Colonic mucosa (tissue), 4 donors: ENCODE measurements at places on chromosomes 2 and 18.

GRCh38 chr2:107809835-107810234 lies 16.9 kb upstream of the RGPD4 start:
- DNase-seq, result no peak

GRCh38 chr2:85736456-85737355 lies 17.1 kb upstream of the ATOH8 start:
- no peak for DNase-seq

DNA sequence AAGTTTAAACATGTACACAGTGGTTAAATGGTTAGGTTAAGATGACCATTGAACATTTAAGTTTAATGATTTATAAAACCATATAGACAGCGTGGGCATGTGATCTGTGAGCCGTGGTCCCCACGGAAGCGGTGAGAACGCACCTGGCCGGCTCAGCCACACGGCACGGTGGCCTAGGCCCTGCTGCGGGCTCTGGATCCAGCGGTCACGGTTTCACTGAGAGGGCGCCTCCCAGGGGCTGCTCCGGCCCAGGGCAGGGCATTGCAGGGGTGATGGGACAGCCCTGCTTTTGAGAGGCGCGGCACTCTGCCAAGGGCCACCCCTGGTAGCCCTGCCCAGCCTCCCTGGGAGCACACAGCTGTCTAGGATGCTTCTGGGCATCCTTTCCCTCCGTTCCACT lies 124.9 kb downstream of the RGPD3 start:
- DNase-seq, result peak; percentile 27

- no peak for DNase-seq
Measured at GRCh38 chr2:219612577-219613286, 14.7 kb upstream of the SLC4A3 start.

DNA sequence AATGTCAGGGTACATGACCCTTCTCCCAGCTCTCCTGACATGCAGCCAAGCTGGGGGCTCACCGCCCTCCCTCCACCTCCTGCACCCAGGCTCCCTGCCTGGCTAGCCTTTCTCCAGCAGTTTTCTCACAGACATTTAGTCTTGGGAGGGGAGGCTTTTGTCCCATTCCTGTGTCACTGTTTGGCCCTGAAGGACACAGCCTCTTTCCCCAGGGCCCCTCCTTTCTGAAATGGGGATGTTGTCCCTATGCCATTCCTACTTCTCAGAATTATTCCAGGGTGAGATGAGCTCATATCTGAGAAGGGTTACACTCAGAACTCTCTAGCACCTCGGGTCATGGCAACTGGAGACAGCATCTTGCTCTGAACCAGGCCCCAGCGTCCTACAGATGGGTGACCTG lies 47.3 kb upstream of the MRPL33 start:
- no peak for DNase-seq

- peak; percentile 55 for DNase-seq
Measured at GRCh38 chr2:60439219-60439974, 114.1 kb downstream of the BCL11A start.

- no peak for DNase-seq
Measured at GRCh38 chr18:65606551-65607130, 144.2 kb upstream of the CDH7 start.

GRCh38 chr2:172597176-172597842 lies 41.4 kb downstream of the PDK1 start:
- DNase-seq, result no peak

DNA sequence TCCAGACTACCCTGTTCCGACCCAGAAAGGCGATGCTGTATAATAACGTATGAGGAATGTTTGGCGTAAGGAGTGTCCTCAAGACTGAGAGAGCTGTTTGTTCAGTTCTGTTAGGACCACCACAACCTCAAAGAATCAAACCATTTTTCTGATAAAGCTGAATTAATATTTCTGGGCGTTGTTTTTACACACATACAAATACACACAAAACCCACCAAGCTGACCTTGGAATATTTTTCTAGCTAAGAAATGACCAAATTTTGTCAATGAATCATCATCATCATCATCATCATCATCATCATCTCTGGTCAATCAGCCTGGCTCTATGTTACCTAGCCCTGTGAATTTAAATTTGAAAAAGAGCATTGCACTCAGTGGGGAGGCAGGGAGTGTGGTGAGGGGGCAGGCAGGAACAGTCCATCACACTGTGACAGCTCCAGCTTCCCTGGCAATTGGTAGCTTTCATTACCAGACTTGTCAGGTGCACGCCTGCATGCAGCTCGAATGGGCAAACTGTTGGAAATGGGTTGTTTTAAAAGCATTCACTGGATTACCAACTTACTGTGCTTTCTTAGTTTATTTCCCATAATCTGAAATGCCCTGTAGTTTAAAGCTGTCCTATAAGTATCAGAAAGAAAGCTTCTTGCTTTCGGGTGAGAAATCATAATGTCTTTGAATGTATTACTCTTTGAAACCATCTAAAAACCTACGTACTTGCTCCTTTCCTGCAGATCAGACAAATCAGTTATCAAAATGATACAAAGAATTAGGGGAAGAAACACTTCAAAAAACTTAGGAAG lies 6.9 kb upstream of the POU3F3 start:
- no peak for DNase-seq

DNA sequence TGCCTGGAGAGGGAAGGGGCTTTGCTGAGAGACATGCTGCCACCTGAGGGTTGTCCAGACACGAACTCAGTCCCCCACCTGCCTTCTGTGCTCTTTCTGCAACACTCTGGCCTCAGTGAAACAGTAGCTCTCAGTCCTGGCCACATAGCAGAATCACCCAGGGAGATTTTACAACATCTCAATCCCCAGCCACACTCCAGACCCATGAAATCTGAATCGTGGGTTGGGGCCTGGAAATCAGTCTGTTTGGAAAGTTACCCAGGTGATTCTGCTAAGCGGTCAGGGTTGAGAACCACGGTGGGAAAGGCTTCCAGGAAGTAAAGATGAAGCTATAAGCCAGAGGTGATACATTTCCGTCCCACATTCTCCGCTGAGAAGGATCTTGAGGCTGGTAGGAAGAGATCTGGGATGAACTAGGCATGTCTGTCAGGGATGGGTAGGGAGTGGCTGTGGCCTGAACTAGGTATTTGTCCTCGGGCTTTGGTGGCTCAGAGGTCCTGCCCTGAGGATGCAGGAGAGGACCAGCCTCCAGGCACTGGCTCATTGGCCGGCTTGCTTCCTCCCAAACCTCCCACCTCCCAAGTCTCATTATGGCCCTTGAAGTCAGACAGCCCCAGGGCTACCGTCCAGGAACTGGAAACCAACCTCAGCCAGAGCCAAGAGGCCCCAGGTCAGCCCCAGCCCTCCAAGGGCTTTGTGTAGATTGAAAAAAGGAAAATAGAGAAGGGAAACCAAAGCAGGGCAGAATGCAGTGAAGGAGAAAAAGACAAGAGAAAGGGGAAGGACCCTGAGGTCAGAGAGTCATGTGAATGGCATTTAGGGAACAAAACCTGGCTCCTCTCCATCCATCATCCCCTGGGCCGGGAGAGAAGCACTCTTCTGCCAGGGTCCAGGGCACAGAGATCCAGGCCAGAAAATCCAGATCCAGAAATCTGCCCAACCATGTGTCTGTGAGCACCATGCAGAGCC lies 119.6 kb downstream of the ZFP36L2 start:
- no peak for DNase-seq

DNA sequence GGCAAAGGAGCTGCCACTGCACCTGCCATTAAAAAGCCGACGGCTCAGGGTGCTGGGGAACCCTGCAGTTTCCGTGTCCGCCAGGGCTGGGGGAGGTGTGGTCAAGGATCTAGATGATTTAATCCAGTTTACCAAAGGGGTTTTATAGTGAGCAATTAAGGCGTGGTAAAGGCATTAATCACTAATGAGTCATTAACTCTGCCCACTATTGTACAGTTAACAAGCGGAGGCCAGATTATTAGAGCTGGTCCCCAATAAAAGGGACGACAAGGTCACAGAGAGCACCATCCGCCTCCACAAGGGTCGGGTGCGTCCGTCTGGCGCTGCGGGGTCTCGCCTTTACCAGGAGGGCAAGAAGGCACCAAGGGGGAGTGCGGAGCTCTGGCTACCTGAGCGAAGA lies 9.6 kb downstream of the RAX start:
- no peak for DNase-seq

DNA sequence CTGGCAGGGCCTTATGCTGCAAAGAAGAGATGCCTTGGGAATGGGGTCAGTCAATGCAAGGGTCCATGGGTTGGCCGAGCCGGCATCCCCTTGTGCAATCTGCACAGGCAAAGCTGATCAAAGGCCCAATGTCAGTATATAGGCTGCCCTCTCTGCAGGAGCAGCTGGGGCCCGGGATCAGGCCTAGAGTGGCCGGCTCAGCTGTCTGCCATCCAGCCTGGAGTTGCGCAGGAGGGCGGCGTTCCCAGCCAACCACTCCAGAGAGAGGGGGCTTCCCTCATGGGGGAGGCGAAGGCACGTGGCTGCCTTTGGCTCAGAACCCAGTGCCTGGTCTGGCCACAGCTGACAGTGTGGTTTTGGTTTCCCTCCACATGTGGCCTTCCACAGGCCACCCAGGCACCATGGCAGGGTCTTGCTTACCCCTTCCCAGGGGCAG lies 3.9 kb downstream of the INPP5D start:
- DNase-seq, result no peak

DNA sequence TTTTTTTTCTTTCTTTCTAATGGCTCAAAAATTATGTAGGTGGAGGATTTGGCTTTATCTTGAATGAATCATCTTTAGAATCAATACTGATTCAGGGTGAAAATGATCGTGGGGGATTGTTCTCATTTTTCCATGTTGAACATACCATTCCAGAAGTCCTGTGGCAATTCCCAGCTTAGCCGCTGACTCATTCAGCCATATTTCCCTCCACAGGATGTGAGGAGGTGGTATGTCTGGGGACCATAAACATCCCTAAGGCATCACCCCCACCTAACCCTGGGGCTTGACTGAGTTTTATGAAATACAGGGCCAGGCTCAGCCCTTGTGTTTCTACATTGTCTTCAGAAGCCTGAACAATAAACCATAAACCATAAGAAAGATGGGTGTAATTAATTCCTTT lies 92.7 kb upstream of the FN1 start:
- DNase-seq, result no peak

- DNase-seq, result no peak
Measured at GRCh38 chr2:109117780-109118179, 11.2 kb upstream of the SH3RF3 start.

- peak; percentile 66 for DNase-seq
Measured at GRCh38 chr2:9638532-9638931, 7.7 kb upstream of the YWHAQ start.

DNA sequence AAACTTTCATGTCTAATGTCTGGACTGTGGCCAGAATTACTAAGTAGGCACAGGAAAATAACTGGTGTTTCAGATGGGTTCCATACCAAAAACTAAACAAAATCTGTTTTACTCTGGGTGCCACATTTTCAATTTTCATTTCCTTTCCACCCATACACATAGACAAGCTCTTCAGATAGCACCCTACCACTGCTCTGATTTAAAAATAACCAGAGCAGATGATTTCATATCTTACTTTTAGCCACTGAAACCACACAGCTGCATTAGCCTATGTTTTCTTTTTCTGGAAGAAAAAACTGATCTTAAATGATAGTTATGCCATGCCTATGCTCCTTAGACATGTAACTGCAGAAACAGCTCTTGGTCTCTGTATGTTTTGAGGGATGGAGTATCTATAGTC lies 647.6 kb downstream of the CPS1 start:
- DNase-seq, result no peak

DNA sequence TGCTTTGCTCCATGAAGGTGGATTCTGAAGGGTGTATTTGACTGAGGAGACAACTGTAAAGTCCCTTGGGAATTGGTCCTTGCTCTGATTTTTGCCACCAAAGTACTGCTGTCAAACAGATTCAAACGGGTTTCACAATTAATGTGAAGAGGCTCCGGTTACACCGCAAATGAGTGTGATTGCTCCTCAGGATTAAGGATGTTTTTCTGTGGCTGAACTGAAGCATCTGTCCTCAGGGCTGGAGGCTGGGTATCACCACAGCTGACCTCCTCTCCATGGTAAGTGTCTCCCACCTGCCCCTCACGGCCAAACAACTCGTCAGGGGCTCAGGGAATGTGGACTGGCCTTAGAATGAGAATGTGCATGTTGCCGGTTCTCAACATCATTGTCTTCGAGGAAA lies 130.4 kb upstream of the NDUFV2 start:
- DNase-seq, result no peak

- DNase-seq, result no peak
Measured at GRCh38 chr2:46794693-46795317, 120.8 kb downstream of the MCFD2 start.

DNA sequence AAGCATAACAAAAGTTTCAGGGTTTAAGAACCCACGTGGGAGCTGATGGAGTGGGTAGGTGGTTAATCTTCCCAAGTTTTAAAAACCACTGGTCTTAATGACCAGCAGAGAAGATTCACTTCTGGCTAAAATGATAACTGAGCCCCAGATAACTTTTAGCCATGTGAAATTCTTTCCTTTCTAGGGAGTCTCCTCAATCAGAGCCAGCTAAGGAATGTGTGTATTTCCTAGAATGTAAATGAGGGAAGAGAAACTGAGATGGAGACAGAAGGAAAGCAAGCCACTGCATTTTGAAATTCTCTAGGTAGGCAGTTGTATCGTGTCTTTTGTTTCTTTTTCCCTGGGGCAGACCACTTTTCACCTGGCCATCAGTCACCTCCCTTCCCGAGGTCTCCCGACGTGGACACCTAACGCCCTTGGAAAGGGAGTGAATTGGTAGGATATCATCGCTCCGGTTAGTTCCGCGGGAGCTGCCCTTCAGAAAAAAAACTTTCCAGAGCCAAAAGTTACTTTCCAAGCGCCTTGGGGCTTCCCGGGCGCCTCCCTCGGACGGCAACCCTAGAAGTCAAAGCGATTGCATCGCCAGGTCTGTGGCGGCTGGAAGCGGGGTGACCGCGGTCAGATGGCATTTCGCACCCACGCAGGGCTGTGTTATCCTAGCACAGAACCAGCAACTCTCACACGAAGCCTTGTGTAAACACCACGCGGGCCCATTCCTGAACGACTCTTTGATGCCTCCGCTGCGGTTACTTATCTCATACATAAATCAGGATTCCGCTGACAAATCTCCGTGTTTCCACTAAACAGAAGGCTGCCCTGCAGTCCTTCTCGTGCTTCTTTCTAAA lies 1.3 kb downstream of the COLEC12 start:
- no peak for DNase-seq

- no peak for DNase-seq
Measured at GRCh38 chr2:12047761-12048160, 301.3 kb downstream of the LPIN1 start.

DNA sequence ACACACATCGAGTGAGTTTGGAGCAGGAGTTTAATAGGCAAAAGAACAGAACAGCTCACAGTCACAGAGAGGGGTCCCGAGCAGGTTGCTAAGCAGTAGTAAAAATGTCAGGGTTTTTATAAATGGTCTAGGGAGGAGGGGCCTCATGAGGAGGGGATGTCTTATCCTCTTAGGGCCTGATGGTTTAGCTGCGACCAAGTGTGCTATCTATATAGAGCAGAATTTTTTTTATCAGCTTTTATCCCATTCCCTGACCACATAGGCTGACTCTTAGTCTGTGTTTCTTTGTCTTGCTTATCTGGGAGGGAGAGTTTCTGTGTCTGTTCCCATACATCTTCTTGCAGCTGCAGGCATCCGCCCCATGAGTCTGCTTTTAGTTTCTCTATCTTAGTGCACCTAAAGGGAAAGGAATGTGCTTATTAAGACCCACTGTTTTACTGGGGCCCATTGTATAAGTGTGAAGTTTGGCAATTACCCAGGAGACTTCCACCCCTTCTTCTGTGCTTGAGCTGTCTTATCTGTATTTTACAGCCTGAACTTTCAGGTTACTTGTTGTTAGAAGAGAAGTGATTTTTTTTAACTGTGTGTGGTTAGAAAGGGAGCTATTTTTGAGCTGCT lies 30.4 kb upstream of the GMCL1 start:
- no peak for DNase-seq

- DNase-seq, result no peak
Measured at GRCh38 chr18:8654503-8655451, 45.5 kb downstream of the RAB12 start.
